ENCODE measurements at places on chromosomes 5 and 9.

- DNase-seq, result no peak
Measured at GRCh38 chr9:87973730-87974292, 522 bp downstream of the CDK20 start.

GRCh38 chr9:100020121-100020795 lies 78.5 kb downstream of the ERP44 start:
- DNase-seq, result no peak

GRCh38 chr5:75574791-75575190 lies 36.5 kb upstream of the ANKDD1B start:
- DNase-seq, result no peak

DNA sequence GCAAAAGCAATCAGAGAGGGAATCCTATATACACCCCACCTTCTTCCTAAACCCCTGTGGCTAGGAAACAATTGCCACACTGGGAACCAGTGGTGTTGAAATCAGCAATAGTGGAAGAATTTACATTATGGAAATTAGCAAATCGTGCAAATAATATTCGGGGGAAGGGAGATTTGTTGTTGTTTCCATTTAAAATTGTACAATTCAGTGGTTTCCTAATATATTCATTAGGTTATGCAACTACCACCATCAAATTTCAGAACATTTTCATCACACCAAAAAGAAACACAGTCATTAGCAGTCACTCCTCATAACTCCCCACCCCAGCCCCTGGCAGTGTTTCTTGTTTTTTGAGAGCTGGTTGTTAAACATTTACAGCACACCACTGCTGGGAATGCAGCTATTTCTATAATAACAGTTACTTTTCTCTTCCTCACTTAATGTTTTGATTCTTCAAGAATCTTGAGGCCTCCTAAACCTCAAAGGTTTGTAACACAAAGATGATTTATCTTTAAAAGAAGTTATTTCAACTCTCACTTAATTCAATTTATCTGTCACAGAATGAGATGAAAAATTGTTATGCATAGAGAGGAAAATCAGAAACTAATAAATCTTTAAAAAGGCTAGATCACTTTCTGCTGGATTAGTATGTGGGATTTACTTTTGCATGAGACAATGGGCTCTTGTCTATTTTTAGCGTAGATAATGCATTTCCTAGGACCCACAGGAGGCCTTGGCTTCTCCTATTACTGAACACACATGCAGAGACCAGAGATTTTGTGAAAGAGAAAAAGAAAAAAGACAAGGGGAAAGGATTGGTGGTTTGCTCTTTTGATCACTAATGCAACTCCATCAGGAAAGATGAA lies 91.8 kb upstream of the DAPK1 start:
- DNase-seq, result no peak

- DNase-seq, result no peak
Measured at GRCh38 chr5:169114466-169115065, 186.4 kb downstream of the SLIT3 start.

DNA sequence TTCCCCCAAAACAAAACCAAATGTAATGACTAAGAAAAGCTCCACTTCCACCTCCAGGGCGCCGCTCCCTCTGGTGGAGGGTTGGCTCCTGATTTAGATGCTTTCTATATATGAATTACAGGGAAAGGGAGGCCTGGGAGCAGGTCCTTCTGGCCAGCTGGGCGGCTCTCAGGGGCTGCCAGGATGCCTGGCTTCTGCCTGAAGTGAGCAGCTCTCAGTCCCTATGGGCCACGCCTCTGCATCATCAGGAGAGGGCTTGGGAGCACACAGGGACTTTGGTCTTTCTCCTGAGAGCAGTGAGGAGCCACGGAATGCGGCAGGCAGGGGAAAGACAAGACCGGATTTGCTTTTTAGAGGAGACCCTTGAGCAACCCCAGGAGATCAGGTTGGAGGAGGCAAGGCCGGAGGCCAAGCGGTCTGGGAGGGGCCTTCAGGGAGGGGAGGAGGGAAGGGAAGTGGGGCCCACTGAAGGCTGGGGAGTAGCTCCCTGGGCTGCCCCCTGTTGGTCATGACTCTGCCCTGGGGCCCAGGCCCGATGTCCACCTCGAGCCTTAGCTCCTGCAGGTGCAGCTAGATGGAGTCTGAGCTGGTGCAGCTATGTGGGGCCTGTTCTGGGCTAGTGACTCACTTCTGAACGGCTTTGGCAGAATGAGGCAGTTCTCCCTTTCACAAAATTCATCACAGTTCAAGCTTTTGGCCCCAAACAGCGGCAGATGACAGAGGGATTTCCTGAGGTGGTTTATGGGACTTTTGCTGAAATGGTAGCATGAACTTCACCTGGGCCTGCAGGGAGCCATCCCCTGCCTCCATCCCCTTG lies 11.3 kb upstream of the GRHPR start:
- DNase-seq, result no peak

GRCh38 chr5:158756871-158757270 lies 342.8 kb downstream of the EBF1 start:
- no peak for DNase-seq

GRCh38 chr5:77845324-77845646 lies 69.1 kb upstream of the TBCA start:
- DNase-seq, result no peak

DNA sequence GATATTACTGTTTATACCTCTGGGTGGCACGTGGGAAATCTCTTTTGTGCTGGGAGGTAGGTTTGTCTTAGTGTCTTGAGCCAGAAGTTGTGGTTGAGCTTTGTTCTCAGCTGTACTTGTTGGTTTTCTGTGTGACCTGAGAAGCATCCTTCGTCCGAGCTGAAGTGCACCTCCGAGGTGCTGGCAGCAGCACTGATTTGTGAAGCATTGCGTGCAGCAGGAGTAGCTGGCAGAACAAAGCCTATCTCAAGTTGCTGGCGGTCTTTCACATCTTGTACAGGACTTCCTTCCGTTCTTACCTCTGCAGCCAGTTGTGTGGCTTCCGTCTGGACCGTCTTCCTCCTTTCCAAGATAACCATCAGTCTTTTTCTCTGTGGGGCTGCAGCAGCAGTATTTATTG lies 4.3 kb downstream of the PRRC2B start:
- DNase-seq, result no peak

GRCh38 chr9:20032413-20033006 lies 243.7 kb upstream of the SLC24A2 start:
- DNase-seq, result no peak

DNA sequence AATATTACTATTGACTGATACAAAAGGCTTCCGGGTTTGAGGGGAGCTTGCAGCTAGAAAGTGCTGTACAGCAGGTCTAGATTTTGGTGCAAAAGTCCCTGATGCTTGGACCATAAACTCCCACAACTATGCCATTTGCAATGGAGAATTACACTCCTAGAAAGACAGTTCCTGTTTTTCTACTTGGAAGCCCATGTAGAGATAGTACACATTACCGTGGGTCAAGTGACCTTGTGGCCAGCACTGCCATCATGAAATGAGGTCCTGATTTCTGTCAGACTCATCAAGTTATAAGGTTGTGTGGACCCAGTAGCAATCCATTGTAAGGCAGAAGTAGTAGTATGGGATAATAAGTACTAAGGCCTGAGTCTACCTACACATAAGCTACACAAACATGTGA lies 42.8 kb upstream of the TNFSF8 start:
- DNase-seq, result no peak

DNA sequence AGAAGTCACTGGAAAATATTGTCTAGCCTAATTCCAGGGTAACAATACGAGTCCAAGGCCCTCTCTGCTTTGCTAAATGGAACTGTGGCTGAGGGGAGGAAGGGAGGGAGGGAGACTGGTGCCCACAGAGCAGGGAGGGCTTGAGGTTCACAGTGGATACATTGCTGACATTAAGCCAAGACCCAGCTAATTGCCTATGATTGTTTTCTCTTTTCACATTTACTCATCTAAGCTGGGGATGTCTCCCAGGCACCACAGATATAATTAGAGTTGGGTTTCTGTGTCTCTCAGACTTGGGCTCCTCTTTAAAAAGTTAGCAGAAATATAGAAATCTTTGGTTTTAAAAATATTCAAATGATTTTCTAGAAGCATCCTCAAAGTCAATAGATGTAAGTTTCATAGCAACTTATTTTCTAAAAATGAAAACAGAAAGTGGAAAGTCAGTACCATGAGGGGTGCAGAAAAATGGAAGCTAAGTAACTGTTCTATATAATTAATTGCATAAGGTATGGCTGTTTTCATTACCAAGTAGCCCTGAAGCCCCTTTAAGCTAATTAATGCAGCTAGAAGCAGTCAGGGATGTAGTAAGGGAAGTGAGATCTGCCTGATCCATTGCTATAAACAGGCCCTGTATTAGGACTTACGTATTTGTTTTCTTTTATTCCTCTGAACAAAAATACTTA lies 259.8 kb downstream of the NDUFS4 start:
- no peak for DNase-seq

DNA sequence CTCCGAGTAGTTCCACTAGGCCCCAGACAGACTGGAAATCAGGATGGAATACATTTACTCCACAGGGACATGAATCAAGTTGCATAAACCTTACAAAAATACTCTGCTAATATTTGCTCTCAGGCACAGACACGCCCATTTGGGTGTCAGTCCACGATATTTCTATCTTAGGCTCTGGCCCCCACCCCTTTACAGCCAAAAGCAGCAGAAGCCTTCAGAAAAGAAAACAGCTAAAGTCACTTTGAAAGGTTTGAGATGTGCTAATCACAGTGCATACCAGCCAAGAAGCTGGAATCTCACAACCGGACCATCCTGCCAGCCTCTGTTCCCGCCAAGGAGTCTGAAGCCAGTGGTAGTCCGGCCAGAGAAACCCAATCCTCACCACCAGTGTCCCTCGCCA lies 22.6 kb downstream of the PTPN3 start:
- DNase-seq, result no peak

- DNase-seq, result peak; percentile 44
Measured at GRCh38 chr5:175464074-175464941, 14.1 kb upstream of the SFXN1 start.

DNA sequence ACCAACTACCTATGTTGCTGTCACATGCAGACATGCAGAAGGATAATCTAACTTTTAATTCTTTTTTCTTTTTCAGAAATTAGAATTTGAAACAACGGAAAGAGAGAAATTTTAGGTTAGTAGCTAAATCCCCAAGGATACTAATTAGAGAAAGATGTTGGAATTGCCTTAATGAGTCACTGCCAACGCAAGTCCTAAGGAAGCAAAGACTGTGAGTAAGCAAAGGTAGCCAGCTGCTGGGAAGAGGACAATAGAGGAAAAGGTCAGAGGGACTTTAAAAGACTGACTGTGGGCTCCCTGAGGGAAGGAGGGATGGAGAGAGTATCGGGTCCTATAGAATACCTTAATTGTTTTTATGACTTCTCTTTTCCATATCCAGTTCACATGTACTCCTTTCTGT lies 461.9 kb upstream of the PAPPA start:
- DNase-seq, result no peak

- DNase-seq, result no peak
Measured at GRCh38 chr5:151264113-151264512, 11.1 kb downstream of the GM2A start.

- DNase-seq, result no peak
Measured at GRCh38 chr5:112210430-112211005, 208.6 kb downstream of the EPB41L4A start.

DNA sequence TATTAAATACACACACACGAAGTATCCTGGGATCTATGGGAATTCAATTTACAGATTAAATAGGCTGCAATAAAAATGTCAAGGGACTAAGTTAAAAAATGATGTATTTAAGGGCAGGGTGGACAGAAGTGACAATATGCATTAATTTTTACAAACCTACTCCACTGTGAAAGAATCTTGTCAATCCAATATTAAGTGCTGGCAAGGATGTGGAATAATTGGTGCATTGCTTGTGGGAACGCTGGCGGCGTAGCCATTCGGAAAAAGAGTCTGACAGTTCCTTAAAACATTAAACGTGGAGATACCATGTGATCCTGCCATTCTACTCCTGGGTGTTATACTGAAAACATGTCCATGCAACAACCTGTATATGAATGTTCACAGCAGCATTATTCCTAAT lies 4.2 kb downstream of the CDC14B start:
- no peak for DNase-seq

GRCh38 chr9:112764837-112765236 lies 14.3 kb downstream of the SNX30 start:
- no peak for DNase-seq

DNA sequence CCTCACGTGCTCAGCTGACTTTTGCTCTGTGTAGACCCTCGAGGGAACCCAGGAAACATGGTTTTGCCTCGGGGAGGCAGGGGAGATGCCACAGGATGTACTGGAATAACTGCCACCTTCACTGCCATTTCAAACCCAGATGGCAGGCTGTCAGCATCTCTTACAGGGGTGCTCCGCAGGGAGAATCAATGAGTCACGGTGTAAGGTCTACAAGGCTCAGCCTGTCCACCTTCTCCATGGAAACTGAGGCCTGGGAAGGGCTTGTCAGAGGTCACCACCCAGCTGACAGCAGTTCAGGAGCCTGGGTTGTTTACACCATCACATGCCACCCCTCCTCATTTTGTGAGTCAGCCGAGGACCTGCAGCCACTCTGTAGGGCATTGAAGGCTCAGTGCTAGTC lies 30.8 kb downstream of the DAB2IP start:
- no peak for DNase-seq

DNA sequence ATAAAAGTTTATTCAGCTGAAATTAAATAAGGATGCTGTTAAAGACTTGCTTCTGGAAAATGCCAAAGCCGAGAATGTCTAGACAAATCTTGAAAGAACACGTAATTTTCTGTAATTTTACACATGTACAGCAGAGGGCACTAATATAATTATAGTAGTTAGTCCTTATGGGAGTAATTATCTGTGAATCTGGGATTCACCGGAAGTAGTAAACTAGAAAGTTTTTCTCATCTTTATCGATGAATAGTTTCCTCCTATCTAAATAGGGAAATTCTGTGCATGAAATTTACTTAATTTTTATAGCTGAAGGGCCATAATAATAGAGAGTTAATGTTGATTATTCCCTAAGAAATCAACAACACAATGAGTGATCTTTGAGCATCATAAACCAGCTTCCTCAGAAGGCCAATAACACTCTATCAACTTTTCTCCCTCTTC lies 18.4 kb upstream of the CNTLN start:
- no peak for DNase-seq

- DNase-seq, result no peak
Measured at GRCh38 chr9:124102363-124102762, 90.8 kb downstream of the LHX2 start.

- DNase-seq, result no peak
Measured at GRCh38 chr9:127407492-127407843, 10.5 kb downstream of the SLC2A8 start.

GRCh38 chr9:4997631-4998030 lies 12.6 kb downstream of the JAK2 start:
- no peak for DNase-seq

- no peak for DNase-seq
Measured at GRCh38 chr5:174828804-174829510, 104.6 kb downstream of the MSX2 start.

DNA sequence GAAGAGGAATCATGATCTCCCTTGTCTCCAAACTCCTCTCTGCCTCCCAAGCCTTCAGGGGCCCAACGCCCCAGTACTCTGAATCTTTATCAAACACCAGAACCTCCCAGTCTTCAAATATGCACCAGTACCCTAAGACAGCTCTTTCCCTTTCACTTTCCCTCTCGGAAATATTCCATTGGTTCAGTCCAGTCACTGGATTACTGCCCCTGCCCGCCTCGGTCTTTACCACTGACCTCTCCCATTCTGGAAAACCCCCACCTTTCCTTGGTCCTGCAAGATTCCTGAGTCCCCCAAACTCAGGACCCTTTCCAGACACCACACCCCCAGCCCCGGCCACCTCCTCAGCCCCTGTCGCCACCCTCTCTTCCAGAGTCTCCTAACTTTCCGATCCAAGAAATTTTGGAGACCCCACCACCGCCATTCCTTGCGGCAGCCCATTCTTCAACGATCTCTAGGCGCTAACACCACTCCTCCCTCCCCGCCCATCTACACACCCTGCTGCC lies 674 bp downstream of the C5orf15 start:
- DNase-seq, result no peak
